Lower lobe of right lung (tissue), 2 donors: ENCODE measurements at places on chromosomes 7 and 10.

DNA sequence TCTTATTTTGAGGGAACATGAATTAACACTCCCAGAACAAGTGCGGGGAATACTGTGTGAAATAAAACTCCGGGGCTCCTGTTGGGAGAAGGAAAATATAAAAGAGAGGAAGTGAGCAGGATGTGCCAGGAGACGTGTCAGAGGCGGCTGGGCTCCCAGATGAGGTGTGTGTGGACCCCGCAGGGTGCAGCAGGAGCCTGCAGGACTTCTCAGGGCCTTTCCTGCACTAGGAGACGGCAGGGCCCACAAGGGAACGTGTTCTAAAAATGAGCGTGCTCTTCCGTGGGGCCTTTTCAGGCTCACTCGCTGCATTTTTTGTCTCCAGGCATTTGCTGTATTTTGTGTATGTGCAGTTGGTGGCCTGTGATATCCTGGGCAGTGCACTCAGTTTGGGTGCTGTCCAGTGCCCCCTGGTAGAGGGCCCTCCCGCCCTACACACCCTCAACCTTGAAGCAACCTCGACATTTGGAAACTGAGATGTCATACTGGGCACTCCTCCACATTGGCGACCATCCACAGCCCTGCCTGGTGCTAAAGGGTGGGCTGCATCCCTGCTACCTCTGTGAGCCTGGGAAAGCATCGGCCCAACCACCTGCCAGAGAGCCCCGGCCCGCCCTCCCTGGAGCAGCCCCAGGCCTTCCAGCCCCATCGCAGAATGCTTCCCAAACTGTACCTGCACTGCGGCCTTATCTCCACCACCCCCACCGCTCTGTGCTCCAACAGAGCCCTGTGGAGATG lies 35.2 kb upstream of the EN2 start:
- no peaks in the 10 kb centered on the region for H3K36me3 ChIP-seq
- no peak overlapping the region for H3K4me3 ChIP-seq
- no peaks in the 10 kb centered on the region for H3K4me1 ChIP-seq

DNA sequence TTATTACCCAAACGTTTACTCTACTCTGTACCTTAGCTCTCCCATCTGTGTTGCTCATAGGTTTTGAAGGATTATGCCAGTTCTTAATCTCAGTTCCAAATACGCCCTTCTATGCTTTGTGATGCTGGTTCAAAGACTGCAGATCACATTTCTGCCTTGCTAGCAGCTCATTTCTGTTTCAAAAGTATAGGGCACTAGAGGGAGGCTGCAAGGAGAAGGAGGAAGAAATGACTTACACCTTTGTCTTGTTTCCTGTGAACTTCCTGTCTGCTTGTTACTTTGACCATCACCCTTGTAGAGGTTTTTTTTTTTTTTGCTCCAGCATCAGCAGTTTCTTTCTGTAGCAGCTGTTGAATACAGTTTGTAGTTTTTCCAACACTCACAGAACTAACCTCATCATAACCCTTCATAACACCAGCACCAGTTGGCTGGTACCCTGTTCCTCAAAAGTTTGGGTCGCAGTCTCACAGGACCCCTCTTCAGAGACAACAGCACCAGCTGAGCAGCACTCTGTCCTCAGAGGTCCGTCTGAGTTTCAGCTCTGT lies 16.5 kb downstream of the SLK start:
- no peaks in the 10 kb centered on the region for H3K36me3 ChIP-seq
- no peak overlapping the region for H3K4me3 ChIP-seq
- no peak for DNase-seq
- no peak overlapping the region for H3K27ac ChIP-seq

GRCh38 chr7:150755473-150756099 lies 18.4 kb downstream of the GIMAP5 start:
- no peaks in the 10 kb centered on the region for H3K27me3 ChIP-seq
- peak overlapping the region; percentile 33 for H3K27ac ChIP-seq
- H3K4me3 ChIP-seq: no peak overlapping the region
- no peak for DNase-seq
- no peaks in the 10 kb centered on the region for H3K36me3 ChIP-seq

GRCh38 chr10:98915911-98916310 lies 319.7 kb downstream of the HPSE2 start:
- H3K27me3 ChIP-seq: no peaks in the 10 kb centered on the region
- no peak overlapping the region for H3K4me3 ChIP-seq
- H3K4me1 ChIP-seq: no peaks in the 10 kb centered on the region
- no peak overlapping the region for H3K27ac ChIP-seq

- no peak overlapping the region for H3K27ac ChIP-seq
- no peaks in the 10 kb centered on the region for H3K27me3 ChIP-seq
- DNase-seq: no peak
- H3K36me3 ChIP-seq: no peaks in the 10 kb centered on the region
- H3K4me1 ChIP-seq: no peaks in the 10 kb centered on the region
These were observed 141.3 kb upstream of the FZD8 start for GRCh38 chr10:35783305-35783838.

DNA sequence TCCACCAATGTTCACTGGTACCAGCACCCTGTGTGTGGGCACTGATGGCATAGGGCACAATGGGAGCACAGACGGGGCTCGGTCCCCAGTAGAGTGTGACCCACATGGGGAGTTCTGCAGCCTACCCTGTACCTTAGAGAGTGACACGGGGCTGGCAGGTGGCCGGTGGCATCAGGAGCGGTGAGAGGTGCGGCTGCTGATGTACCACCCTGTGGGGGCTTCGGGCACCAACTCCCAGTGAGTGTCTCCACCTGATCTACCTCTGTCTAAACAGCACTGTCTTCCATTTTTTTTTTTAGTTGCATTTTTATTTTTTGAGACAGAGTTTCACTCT lies 4.1 kb downstream of the JAKMIP3 start:
- H3K4me3 ChIP-seq: no peak overlapping the region
- no peaks in the 10 kb centered on the region for H3K36me3 ChIP-seq
- DNase-seq: no peak
- no peak overlapping the region for H3K27ac ChIP-seq

DNA sequence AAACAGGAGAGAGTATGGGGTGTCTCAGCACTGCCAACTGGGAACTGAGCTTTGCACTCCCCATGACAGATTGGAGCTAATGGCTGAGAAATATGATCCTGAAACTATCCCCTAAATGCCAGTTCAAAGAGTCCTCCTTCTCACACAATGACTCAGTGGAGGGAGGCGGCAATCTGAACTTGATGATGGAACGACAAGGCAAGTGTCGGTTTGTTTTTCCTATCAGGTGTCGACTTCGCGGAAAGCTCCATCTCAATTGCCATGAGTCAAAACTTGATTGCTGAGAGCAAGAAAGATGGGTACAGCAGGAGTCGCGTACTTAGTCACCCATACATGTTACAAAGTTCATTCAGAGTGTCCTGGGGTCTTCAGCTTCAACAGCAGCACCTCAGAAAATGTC lies 52.5 kb downstream of the NPY start:
- no peaks in the 10 kb centered on the region for H3K36me3 ChIP-seq
- no peaks in the 10 kb centered on the region for H3K27me3 ChIP-seq
- no peak overlapping the region for H3K27ac ChIP-seq

DNA sequence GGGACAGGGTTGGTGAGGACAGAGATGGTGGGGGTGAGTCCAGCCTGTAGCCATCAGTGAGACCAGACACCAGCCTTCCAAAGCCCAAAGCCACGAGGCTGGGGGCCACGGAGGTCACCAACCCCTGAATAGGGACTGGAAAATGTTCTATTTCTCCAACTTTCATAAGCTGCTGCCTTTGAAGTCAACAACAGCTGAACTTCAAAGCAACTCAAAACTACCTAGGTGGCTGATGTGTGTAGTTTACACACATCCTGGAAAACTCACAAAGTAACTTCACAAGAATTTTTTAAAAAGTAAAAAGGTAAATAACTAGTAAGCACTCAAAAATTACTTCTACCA lies 88.8 kb downstream of the CHST15 start:
- H3K36me3 ChIP-seq: peaks cover 44% of the 10 kb centered on the region
- H3K27ac ChIP-seq: no peak overlapping the region
- H3K4me3 ChIP-seq: no peak overlapping the region
- DNase-seq: no peak
- H3K27me3 ChIP-seq: no peaks in the 10 kb centered on the region
- H3K4me1 ChIP-seq: peaks cover 8% of the 10 kb centered on the region

DNA sequence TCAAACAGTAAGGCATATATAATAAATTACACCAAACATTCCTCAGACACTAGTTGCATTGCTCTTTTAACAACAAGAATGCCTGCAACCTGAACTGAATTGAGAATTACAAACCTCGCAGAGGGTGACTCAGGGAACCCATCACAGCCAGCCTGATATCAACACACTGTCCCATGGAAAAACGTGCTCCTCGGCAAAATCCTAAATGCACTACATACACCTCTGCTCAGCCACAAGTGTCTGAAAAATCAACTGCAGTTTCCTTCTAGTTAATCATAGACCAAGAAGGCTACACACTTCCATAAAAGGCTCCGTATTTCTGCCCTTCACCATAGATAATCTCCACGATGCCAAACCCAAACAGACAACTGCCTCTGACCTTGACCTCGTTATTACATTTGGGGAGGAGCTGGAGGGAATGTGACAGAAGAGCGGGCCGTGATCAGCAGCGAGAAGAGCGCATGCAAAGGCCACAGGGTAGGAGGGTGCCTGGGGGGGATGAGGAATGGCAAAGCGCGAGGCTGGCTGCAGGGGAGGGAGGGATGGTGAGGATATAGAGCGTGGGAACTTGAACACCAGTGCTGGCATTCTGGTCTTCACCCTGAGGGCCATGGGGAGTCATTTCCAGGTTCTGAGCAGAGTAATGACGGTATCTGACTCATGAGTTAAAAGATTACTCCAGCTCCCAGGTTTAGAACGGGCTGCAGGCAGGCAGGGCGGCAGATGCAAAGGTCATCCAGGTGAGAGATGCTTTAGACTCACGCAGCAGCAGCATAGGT lies 201.9 kb upstream of the FRMD4A start:
- H3K4me3 ChIP-seq: no peak overlapping the region
- H3K27ac ChIP-seq: no peak overlapping the region
- H3K4me1 ChIP-seq: peaks cover 15% of the 10 kb centered on the region
- peaks cover 27% of the 10 kb centered on the region for H3K36me3 ChIP-seq

GRCh38 chr10:30396293-30396692 lies 37.7 kb upstream of the MAP3K8 start:
- peaks cover 5% of the 10 kb centered on the region for H3K4me1 ChIP-seq
- no peak overlapping the region for H3K4me3 ChIP-seq
- no peaks in the 10 kb centered on the region for H3K36me3 ChIP-seq
- H3K27ac ChIP-seq: no peak overlapping the region
- H3K27me3 ChIP-seq: no peaks in the 10 kb centered on the region
- no peak for DNase-seq

GRCh38 chr7:1883834-1884582 lies 213.9 kb downstream of the ELFN1 start:
- no peaks in the 10 kb centered on the region for H3K4me1 ChIP-seq
- DNase-seq: no peak
- H3K27ac ChIP-seq: no peak overlapping the region
- H3K36me3 ChIP-seq: peaks cover 3% of the 10 kb centered on the region
- no peak overlapping the region for H3K4me3 ChIP-seq
- H3K27me3 ChIP-seq: no peaks in the 10 kb centered on the region

DNA sequence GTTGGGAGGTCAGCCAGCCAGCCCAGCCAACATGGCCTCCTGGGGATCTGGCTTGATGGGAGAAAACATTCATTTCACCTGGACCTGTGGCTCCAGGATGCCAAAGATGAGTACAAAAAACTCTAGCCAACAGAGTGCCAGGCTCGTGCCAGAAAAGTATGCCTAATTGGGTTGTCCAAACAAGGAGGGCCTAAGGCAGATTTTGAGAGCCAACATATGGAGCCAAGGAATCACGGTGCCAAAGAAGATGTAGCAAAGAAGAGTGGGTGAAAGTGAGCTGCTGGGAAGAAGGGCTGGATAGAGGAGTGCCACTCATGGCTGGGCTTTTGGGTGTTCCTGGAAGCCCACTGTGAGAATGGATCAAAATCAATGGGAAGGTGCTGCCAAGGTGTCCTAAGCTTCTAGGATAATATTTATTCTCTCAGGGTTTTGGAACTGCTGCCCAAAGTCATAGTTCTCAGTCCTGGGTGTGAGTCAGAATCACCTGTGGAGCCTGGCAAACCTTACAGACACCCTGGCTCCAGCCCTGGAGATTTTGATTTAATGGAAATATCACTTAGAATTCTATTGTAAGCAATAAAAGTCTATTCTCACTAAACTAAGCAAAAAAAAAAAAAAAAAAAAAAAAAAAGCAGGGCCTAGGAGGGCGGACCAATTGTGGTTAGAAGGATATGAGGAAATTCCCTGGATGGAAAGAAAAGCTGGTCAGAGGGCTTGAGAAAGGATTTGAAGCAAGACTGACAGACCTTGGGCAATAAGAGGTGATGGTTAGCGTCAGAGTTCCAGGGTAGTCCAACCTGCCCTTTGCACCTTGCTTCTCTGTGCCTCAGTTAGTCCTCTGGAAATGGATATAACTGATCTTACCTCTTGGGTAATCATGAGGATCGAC lies 182.2 kb upstream of the PRR15 start:
- H3K4me3 ChIP-seq: no peak overlapping the region
- H3K36me3 ChIP-seq: no peaks in the 10 kb centered on the region
- H3K4me1 ChIP-seq: no peaks in the 10 kb centered on the region
- DNase-seq: no peak
- H3K27me3 ChIP-seq: no peaks in the 10 kb centered on the region

- peaks cover 14% of the 10 kb centered on the region for H3K36me3 ChIP-seq
- no peak for DNase-seq
- peaks cover 46% of the 10 kb centered on the region for H3K4me1 ChIP-seq
- no peak overlapping the region for H3K4me3 ChIP-seq
- H3K27ac ChIP-seq: no peak overlapping the region
These were observed 116.0 kb downstream of the GRK5 start for GRCh38 chr10:119323085-119324016.

- H3K4me1 ChIP-seq: no peaks in the 10 kb centered on the region
- H3K27ac ChIP-seq: no peak overlapping the region
These were observed 35.8 kb downstream of the JAKMIP3 start for GRCh38 chr10:132101529-132101928.

DNA sequence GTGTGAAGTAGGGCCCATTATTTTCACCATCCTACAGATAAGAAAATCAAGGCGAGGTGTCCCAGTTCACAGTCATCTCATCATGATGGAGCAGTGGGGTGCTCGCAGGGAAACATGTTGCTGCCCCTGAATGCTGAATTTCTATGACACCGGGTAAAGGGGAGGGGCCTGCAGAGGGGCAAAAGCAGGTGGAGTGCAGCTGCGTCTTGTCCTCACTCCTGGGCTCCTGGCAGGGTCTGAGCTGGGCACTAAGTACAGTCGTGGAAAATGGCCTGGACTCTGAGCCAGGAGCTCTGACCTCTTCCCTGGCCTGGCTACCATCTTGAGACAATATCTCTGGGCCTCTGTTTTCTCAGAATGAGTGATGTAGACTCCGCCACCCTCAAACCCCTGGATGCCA lies 253.1 kb upstream of the PITRM1 start:
- no peaks in the 10 kb centered on the region for H3K27me3 ChIP-seq
- no peak for DNase-seq
- H3K36me3 ChIP-seq: no peaks in the 10 kb centered on the region
- peaks cover 31% of the 10 kb centered on the region for H3K4me1 ChIP-seq
- H3K4me3 ChIP-seq: no peak overlapping the region
- no peak overlapping the region for H3K27ac ChIP-seq

DNA sequence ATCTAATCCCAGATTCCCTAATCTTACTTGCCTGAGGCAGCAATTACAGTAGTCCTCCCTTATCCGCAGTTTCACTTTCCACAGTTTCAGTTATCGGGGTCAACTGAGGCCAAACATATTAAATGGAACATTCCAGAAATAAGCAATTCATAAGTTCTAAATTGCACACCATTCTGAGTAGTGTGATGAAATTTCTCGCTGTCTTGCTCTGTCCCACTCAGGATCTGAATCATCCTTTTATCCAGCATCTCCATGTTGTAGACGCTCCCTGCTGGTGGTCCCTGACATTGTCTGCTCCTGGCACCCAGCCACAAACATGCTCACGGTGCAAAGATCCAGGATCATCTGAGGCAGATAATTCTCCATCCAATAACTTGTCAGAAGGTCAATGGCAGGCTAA lies 128.7 kb upstream of the CXCL12 start:
- H3K27me3 ChIP-seq: no peaks in the 10 kb centered on the region
- DNase-seq: no peak
- H3K4me3 ChIP-seq: no peak overlapping the region
